ENCODE measurements at places on chromosomes 4 and X.
A peak's percentile ranks its signal among the peaks of the same experiment; 100 is the strongest.

GRCh38 chr4:3500111-3500510 lies 32.1 kb downstream of the LRPAP1 start:
- no peak for DNase-seq

DNA sequence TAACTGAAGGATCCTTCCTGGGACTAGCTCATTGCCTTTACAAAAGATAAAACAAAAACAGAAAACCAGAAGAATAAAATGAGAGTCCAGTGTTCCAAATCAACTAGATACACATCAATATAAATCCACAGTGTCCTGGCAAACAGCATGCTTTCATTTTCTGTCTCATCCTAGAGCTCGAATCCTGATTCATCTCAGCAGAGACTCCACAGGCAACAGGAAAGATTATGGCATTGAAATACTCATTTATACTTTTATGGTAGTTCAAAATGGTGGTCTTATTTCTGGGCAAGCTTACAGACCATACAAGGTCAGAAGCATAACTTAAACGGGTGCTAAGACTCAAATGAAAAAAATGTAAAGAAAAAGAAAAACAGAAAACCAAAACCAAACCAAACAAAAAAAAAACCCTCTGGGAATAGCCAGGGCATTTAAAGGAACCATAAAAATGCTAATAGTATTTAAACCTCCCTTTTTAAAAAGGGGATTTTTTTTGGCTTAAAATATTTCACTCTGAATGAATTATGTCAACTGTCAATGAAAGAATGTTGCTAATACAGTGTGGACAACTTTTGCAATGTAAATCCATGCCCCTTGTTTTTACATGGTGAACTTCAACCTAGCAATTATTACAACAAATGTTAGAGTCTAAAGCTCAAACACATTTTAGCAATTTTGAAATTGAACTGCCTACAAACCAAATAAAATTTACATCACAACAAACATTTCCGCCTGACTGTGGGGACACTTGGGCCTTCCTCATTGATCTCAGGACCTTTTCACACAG lies 57.9 kb downstream of the GPR101 start:
- no peak for DNase-seq

- DNase-seq, result no peak
Measured at GRCh38 chr4:96293806-96294205, 453.9 kb downstream of the PDHA2 start.

- DNase-seq, result no peak
Measured at GRCh38 chrX:45527834-45528233, 327.2 kb upstream of the DIPK2B start.

GRCh38 chr4:119261986-119262385 lies 49.5 kb downstream of the USP53 start:
- no peak for DNase-seq

DNA sequence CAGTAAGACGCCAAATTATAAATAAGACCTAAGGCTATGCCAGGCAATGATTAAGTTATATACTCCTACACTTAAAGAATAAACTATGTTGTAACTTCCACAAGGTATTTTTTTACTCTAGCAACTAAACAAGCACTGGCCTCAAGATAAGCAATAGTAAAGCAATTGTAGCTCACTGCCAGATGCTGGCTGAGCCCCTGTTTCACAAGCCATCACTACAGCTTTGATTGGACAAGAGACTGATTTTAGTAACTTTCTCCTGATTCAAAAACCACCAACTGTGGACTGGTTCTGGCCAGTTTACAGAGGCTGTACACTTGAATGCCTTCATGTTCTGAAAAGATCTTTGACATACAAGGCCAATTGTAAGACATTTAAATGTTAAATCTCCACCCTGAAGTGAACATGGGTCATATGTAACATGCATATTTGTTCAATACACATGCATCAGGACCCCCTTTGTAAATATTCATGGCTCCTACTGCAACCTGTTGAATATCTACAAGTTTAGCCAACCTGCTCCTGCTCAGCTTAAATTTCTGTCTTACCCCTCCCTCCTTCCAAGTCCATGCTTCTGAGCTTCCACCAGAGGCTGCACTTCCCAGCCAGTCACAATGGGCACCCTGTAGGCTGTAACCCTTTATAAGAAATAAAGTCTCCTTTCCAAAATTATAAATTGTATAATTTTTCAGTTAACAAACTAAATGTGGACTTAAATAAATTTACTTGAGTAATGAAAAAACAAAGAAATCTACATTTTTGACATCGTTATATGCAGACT lies 423.6 kb downstream of the ANKRD50 start:
- no peak for DNase-seq

DNA sequence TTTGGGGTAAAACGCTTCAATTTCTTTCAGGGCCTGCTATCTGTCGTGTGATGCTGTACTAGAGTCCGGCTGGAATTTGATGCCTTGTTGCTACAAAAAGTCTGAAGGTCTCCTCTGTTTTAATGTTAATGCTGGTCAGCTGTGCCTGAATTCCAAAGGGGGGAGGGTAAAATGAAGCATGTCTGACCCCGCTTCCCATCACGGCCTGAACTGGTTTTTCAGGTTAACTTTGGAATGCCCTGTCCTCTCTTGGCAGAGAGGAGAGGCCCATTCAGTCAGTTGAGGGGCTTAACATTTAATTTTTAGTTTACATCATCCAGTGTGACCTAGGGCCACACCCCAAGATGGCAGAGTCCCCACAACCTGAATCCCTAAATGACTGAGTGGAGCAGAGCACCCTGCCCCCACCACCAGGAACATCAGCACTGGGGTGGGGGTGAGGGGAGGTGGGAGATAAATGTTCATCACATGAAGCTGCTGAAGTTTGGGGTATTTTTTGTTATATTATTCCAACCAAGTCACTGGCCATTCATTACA lies 47.9 kb upstream of the GPR78 start:
- no peak for DNase-seq

GRCh38 chr4:55613621-55614020 lies 21.6 kb upstream of the PDCL2 start:
- no peak for DNase-seq

GRCh38 chrX:48573690-48574269 lies 504 bp upstream of the RBM3 start:
- no peak for DNase-seq

- no peak for DNase-seq
Measured at GRCh38 chr4:76733068-76733771, 164.7 kb downstream of the SOWAHB start.

- DNase-seq, result no peak
Measured at GRCh38 chr4:151940926-151941617, 180.3 kb upstream of the GATB start.

DNA sequence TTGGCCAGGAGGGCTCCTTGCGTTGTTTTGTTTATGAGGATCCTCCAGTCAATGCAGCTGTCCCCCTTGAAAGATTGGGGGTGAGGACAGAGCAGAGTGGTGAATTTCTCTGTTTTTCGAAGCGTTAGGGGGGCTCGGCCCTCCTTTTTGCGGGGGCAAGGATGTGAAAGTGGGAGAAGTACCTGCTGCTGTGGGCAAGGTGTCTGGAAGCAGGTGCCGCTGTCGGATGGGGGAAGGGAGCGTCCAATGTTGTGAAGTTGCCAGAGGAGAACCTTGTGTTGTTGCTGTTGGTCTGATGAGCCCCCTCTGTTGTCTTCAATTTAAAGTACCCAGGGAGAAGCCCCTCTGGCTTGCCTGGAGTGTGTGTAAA lies 613 bp downstream of the GLRB start:
- DNase-seq, result peak; percentile 6

DNA sequence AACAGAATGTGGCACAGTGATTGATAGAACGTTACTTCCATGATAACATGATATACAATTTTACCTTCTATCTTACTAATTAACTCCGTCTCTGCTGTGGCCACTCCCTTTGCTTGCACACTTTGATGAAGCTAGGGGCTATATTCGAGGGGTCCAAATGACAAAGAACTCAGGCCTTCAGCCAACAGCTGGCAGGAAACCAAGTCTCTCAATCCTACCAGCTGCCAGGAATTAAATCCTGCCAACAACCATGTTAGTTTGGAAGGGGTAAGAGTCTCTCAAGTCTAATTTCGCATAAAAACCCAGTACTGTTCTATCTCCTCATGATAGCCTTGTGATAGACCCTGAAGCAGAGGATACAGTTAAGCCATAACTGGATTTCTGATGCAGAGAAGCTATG lies 1122.9 kb upstream of the PCDH10 start:
- DNase-seq, result no peak

DNA sequence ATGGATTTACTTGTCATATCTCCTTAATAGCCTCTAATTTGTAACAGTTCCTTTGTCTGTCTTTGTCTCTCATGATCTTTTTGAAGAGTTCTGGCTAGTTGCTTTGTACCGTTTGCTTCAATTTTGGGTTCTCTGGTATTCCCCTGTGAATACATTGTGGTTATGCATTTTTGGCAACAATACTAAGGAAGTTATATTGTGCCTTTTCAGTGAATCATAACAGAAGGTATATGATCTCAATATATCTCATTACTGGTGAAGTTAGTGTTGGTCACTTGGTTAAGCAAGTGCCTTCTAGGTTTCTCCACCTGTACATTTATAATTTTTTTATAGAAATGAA lies 48.6 kb downstream of the DCLK2 start:
- DNase-seq, result no peak

All from muscle of arm (tissue), 14 donors.